Lower leg skin (tissue), 4 donors: ENCODE measurements at places on chromosomes 4 and X. TPM values are rescaled to one million over a fixed set of nuclear protein-coding genes. Genes with fewer than 3 reads are reported as not detected.

The PAGE1 gene
- not detected for total RNA-seq

GRCh38 chrX:119222932-119223331 lies 13.2 kb upstream of the PGRMC1 start:
- DNase-seq: no peak

DNA sequence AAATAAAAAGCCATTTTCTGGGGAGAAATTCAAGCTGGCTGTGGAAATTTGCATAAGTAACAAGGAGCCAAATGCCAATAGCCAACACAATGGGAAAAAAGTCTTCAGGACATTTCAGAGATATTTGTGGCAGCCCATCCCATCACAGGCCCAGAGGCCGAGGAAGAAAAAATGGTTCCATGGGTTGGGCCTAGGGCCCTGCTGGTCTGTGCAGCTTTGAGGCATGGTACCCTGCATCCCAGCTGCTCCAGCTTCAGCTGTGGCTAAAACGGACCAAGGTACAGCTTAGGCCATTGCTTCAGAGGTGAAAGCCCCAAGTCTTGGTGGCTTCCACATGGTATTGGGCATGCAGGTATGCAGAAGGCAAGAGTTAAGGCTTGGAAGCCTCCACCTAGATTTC lies 14.2 kb upstream of the IL9R start:
- no peak for DNase-seq

DNA sequence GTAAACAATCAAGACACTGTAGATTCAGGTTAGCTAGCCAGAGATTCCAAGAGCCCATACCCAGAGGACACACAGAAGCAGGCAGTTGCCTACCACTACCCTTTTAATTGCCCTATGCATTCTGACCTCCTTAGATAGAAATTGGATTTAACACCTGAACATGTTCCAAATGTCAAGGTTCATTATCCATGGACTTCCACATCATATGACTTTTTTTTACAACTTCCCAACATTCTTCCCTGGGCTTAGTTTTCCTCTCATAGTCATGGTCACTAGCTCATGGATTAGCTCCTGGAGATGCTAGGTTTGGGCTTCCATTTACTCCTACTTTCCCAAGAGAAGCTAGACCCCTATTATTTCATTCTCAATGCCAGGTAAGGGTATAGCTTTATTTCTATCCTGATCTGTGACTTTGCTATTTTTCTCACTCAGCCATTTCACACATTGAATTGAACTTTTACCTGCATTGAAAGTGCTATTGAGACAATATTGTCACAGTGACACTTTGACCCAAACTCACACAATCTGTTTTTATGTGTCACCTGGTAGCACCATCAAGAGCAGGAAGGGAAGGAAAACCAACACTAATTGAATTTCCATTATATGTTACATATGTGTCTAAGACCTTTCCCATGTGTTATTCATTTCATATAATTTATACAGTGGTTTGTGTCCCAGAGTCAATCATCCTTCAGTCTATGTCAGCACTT lies 44.0 kb upstream of the PRKG2 start:
- DNase-seq: no peak

DNA sequence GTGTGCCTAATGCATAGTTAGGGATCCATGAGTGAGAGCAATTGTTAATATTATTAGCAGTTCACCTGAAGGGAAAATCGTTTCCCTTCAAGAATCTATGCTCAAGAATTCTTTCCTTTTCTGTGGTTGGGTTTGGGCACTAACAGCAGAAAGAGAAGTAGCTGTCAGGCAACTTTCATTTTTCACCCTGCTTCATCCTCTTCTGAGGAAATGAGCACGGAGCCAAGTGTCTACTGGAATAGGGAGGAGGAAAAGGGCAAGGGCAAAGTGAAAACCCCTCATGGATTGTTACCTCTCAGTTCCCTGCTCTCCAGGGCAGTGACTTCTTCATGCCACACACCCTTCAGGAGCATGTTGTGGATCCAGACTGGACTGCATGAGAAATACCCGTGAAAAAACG lies 2.6 kb upstream of the HPGDS start:
- DNase-seq: no peak

DNA sequence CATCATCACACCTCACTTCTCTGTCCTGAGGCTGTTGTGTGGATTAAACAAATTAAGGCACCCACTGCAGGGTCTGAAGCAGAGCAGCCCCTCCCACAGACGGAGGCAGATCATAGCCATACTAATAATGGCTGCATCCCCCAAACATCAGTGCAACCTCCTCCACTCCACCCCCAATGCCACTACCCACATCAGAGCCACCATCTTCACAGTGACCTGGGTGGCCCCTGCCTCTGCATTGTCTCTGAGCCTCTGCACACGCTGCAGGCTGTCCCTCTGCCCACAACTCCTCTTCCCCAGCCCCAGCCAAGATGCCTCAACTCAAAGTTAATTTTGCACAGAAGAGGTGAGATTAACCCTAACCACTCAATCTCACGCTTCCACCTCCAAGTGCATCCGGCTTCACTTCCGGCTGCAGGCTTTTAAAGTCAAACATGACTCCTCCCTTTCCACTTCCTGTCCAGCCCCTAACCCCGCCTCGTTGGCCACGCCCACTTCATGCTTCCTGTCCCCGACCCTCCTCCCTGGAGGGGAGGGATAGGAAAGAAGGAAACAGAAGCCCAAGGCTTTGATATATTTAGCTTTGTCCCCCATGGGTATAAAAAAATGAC lies 22.7 kb downstream of the JAKMIP1 start:
- no peak for DNase-seq

- no peak for DNase-seq
Observed at GRCh38 chr4:183443655-183444213, 702 bp upstream of the CDKN2AIP start.
